ENCODE measurements at places on chromosomes 12 and 14. TPM values are rescaled to one million over a fixed set of nuclear protein-coding genes. Genes with fewer than 3 reads are reported as not detected.

PPP1R1A gene
- 108 TPM for total RNA-seq

CRIP1 gene
- 56.0 TPM for total RNA-seq

ADAMTS20 gene
- not detected for total RNA-seq

CCNB1IP1 gene
- 24.5 TPM for total RNA-seq

MAP3K9 gene
- 1.5 TPM for total RNA-seq

LMO3 gene
- total RNA-seq, result 0.57 TPM

RERGL gene
- total RNA-seq, result 2.1 TPM

GRCh38 chr12:44775901-44776300 lies 100.2 kb downstream of the NELL2 start:
- no peak for DNase-seq

GRCh38 chr12:127588249-127588648 lies 678.7 kb upstream of the TMEM132C start:
- DNase-seq, result no peak

DNA sequence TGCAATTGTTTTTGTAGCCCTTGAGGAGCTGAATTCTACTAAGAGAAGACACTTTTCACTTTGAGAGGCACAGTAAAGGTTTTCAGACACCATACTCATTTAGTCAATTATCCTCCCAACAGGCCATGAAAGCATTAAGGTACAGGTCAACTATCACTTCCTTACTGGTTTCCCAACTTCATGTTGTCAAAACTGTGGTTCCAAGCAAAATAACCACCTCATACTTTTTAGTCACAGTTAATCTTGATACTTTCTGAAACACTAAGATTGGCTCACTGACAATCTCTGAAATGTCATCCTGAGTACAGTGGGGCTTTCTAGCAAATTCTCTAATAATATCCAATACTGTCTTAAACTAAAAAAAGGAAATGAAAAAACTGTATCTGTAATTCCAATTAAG lies 71.7 kb downstream of the SLC2A13 start:
- no peak for DNase-seq

- peak; percentile 63 for DNase-seq
Observed at GRCh38 chr14:103879570-103880347, 32.4 kb upstream of the PPP1R13B start.

GRCh38 chr14:90942511-90942910 lies 117.9 kb downstream of the RPS6KA5 start:
- DNase-seq, result no peak

DNA sequence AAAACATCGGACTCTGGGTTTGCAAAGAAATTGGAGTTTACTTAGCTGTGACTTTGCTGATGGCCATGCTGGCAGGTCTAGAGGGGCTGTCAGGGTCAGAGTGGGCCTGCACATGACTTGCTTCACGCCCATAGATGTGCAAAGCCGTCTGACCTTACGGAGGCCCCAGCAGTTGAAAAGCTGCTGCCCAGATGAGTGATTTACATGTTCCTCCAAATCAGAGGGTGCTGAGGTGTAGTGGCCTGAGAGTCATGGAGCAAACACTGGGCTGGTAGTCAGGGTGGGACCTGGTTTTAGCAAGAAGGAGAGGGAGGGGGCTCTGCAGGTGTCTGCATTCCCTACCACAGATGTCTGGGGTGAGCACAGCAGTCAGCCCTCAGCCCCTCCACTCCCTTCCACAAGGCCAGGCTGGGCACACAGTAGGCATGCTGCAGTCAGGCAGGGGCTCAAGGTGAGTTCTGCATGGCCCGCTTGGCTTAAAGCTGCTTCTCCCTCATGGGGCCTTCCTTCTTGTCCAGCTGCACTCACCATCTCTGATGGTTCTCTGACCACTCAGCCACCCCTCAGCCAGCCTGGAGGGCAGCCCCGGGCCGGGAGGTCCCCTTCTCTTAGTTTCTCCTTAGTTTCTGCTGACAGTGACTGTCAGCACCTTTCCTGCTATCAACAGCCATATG lies 34.2 kb upstream of the EML1 start:
- no peak for DNase-seq

GRCh38 chr14:23172096-23172495 lies 11.4 kb downstream of the SLC7A8 start:
- no peak for DNase-seq

DNA sequence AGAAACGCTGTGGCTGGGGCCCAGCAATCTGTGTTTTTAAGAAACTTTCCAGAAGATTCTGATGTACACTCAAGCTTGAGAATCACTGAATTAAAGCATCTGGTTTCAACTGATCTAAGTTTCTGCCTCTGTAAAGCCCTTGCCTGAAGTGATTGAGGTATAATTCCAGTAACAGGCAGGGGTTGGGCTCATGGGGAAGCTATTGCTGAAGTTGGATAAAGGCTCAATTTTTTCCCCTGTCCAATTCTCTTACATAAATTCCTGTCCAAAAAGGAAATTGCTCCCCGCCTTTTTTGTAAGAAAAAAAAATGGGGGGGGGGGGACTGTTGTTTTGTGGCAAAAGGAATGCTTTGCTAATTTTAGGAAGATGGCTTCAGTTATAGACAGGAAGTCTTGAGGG lies 337.4 kb downstream of the NUAK1 start:
- no peak for DNase-seq

GRCh38 chr12:69298947-69299346 lies 49.2 kb upstream of the LYZ start:
- no peak for DNase-seq

- no peak for DNase-seq
Observed at GRCh38 chr12:108690542-108691174, 40.7 kb downstream of the CORO1C start.

- no peak for DNase-seq
Observed at GRCh38 chr14:28196878-28197277, 569.7 kb upstream of the FOXG1 start.

GRCh38 chr12:107372229-107372658 lies 278.9 kb upstream of the CRY1 start:
- DNase-seq, result no peak

DNA sequence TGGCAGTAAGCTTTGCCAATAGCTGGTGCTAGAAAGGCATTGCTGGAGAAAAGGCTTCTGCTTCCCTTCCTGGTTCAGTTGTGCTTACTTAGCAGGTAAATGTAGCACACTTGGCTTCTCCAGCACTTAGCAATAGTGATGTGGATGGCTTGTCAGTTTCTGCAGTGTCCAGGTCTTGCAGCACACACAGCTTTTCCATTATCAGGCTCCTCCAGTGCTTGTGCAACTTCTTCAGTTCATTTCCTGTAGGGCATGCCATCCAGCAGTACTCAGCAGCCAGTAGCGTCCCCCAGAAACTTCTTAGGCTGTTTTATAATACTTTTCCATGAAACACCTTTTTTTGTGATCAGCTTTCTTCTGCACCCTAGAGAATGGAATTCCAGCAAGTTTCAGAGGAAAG lies 154.6 kb downstream of the SLC6A15 start:
- DNase-seq, result no peak

Data from heart left ventricle (tissue), 16 donors.